ENCODE measurements at places on chromosomes 2 and 18. TPM values are rescaled to one million over a fixed set of nuclear protein-coding genes. Genes with fewer than 3 reads are reported as not detected.

DNA sequence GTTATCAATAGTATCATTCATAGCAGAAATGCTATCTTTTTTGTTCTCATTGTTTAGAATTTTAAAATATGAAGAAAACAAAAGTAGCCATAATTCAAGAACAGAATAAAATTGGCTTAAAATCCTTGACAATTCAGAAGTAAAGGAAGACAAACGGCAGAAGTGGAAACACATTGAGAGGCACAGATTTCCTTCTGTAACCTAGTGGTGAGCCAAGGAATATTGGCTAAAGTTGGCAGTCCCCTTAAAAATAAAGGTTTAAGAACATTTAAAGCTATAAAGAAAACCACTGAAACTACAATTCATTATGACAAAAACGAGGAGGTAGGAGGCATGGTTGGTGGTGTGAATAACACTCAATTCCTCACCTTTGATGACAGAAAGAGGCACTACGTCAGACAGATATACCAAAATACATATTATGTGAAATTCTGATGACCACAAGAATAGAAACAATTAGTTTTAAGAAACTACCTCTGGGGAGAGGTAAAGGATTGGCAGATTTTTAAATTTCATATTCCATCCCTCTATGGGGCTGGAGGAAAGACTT lies 42.3 kb downstream of the SFT2D3 start:
- no peak for DNase-seq

Gene HNMT
- total RNA-seq: 11.3 TPM

Gene CHMP1B
- 48.0 TPM for total RNA-seq

- no peak for DNase-seq
Measured at GRCh38 chr18:57811477-57812125, 8.5 kb upstream of the ATP8B1 start.

DNA sequence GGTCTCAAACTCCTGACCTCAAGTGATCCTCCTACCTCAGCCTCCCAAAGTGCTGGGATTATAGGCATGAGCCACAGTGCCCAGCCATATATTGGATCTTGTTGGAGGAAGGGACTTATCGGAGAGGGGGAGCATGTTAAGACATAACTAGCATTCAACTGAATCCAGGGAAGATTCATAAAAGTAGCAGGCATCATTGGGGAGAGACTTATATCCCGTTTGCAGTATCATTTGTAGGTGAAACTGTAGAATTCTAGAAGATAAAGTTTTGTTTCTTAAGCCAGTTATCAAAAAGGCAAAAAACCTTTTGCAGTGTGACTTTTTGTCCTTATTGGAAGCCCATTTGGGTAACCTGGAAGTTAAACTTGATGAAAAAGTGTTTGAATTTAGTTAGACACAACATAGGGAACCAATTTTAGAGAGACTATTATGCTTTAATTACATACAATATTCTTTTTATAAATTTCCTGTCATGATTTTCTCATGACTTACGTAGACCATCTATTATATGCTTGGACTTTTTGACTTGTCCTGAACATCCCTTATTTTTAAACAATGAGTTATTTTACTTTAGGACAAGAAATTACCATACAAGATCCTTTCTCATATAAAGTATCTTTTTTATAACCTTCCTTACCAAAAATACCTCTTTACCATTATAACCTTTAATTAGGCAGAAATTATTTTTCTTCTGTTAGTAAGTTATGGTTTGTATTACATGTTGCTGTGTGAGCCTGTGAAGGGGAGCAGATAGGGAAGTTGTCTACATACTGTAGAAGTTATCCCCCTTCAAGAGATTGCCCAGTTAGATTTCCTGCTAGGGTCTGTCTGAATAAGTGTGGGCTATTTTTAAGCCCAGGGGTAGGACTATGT lies 20.3 kb downstream of the RAB3GAP1 start:
- no peak for DNase-seq

GRCh38 chr18:6150430-6150829 lies 255.1 kb upstream of the TMEM200C start:
- DNase-seq: no peak

DNA sequence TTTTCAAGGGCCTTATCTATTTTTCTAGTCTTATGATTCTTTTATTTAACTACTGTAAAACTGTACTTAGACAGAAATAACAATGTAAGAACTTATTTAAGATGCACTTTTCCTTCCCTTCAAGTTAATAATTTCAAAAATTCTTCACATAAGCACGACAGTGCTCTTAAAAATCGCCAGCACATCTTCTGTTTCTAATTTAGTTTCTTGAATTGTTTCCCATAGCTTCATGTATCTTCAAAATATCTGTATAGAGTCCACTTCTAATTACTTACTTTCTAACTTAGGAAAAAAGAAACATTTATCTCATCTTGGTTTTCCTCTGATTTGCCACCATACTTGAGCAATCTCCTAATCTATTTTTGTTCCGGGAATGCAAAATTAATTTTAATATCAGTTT lies 196.1 kb downstream of the BABAM2 start:
- no peak for DNase-seq

DNA sequence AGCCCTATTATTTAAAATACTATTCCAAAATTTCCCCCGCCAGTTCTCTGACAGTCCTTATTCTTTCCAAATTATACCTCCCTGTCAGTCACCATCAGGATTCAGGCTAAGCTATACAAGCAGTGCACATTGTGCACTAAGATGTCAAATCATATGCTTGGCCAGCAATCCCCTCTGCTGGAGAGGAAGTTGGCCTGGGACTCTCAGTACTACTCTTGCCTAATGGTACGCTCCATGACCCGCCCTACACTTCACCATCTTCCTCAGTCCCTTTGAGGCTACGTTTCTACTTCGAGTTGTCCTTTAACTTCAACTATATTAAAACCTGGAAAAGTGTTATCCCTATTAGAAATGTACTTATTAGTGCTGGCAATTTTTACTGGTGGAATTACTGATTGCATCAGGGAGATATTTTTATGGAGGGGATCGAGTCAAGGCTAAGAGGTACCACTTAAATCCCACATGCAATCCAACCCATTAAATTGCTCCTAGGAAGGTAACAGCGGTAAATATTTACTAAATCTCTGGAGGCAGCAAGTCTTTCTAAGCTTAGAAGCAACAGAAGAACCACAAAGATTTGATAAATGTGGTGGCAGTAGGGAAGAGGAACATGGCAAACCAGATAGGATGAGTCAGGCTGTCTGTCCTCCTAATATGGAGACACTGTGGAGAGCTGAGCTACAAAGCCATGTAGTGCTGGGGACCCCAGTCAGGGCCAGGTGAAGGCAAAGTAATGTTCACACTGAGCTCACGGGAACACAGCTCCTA lies 2.7 kb downstream of the USP40 start:
- no peak for DNase-seq

GRCh38 chr2:233919938-233920337 lies 2.8 kb downstream of the TRPM8 start:
- DNase-seq: no peak

- no peak for DNase-seq
Measured at GRCh38 chr2:72004201-72004915, 143.3 kb downstream of the CYP26B1 start.

DNA sequence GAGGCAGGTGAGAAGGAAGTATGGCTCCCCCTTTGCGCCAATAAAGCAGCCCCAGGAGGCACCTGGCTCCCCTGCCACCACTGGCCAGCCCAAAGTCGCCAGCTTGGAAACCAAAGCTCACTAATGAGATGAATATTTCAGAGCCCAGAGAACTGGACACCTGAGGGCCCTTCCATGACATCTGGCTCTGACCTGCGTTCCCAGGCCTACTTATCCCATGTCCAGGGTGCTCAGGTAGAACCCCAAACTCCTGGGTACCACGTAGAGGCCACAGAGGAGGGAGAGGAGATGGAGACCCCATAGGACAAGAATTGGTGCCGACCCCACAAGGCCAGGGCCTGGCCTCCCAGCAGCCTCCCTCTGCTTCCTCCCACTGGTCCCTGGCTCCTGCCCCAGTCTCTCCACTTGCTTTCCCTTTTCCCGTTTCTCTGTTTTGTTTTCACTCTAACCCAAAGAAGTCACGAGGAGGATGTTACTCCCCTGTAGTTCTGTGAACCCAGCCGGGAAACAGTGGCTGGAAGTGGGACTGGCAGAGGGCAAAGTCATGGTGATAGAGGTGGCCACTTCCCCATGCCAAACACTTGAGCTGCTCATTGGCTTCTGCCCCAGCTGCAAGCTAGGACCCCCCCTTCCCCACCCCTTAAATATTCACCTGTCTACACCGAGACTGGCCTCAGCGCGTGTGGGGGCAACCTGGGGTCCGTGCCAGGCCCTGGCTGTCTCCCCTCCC lies 820 bp downstream of the TMBIM1 start:
- no peak for DNase-seq

Gene ZNG1B
- total RNA-seq: 18.7 TPM

DNA sequence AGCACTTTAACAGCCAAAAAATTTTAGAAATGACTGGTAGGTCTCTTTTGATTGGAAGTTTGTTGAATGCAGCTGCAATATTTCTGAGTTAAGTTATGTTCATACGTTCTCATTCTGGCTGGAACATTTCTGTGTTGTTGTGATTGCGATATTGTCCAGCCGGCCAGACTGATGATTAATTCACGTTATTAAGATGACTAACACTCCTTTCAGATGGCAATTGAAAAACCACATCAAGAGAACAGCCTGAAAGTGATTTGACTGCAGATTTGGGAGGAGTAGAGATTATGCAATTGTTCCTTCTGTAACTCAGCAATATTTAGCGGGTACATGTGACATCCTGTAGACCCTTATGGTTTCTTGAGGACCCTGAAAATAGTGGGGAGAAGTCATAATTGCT lies 133.7 kb downstream of the FBXO15 start:
- DNase-seq: no peak

GRCh38 chr18:49612515-49613033 lies 50.7 kb downstream of the LIPG start:
- DNase-seq: no peak

Gene POTEI
- 0.07 TPM for total RNA-seq

GRCh38 chr2:24429197-24430074 lies 61.6 kb upstream of the NCOA1 start:
- DNase-seq: no peak

- DNase-seq: no peak
Measured at GRCh38 chr2:27715318-27716210, 51.9 kb downstream of the SLC4A1AP start.

Gene DTNB
- 7.4 TPM for total RNA-seq

- DNase-seq: no peak
Measured at GRCh38 chr2:184154438-184154837, 443.9 kb upstream of the ZNF804A start.

DNA sequence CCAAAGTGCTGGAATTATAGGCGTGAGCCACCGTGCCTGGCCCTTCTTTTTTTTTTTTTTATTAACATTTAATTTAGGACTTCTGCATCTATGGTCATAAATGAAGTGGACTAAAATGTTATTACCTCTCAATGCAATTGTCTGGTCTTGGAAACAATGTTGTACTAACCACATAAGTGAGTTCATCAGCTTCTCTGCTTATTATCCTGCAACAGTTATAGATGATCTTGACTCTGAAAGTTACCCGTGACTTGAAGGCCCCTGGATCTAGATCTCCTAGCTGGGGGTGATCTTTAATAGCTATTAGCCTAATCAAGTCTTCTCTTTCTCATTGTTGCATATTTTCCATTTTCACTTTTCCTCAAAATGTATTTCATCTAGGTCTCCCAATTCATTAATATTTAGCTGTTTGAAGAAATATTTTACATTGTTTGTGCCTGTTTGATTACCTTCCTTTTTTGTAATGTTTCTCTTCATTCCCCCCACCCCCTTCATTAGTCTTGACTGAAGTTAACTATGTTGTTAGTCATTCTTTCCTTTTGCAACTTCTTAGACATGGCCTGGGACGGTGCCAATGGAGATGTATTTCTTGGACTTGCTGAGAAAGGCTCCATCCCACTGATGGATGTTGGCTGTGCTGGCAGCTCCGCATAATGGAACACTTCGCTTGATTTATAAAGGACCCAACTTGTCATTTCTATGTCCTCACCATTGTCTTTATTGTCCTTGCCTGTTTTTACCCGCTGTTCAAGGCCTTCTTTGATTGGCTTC lies 141.6 kb upstream of the RIOK3 start:
- peak; percentile 89 for DNase-seq

Gene DCDC2C
- total RNA-seq: not detected
